ENCODE measurements at places on chromosomes 7 and 10. TPM values are rescaled to one million over a fixed set of nuclear protein-coding genes. Genes with fewer than 3 reads are reported as not detected.

EVX1 gene
- total RNA-seq, result not detected

DNA sequence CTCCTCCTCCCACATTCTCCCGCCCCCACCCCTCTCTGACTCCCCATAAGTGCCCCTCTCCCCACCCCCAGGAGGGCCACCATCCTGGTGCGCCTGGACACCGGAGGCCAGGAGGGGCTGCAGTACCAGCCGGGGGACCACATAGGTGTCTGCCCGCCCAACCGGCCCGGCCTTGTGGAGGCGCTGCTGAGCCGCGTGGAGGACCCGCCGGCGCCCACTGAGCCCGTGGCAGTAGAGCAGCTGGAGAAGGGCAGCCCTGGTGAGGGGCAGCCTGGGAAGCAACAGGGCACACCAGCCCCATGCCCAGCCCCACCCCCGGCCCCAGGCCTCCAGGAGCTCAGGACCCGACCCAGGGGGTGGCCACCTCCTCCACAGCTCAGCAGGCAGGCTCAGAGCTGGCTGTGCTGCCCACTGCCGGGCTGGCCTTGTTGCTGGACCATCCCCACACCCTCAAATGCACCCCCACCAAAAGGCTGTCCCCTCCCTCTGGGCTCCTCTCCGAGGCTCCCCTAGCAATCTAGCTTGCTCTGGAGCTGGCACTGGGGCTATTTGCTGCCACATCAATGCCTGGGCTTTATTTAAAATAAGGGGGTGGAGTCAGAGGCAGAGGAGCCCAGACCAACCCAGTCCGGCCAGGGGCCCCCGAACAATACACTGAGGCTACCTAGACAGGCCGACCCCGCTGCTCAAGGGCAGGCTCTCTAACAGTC lies 14.8 kb downstream of the ATG9B start:
- peaks cover 9% of the 10 kb centered on the region for H3K4me1 ChIP-seq
- H3K4me3 ChIP-seq, result no peak overlapping the region
- no peak for DNase-seq
- H3K36me3 ChIP-seq, result no peaks in the 10 kb centered on the region
- H3K27me3 ChIP-seq, result peaks cover 5% of the 10 kb centered on the region

GRCh38 chr10:44043646-44044375 lies 341.1 kb downstream of the CXCL12 start:
- no peaks in the 10 kb centered on the region for H3K27me3 ChIP-seq
- no peak for DNase-seq
- H3K4me1 ChIP-seq, result no peaks in the 10 kb centered on the region
- H3K36me3 ChIP-seq, result no peaks in the 10 kb centered on the region
- no peak overlapping the region for H3K27ac ChIP-seq

- peaks cover 8% of the 10 kb centered on the region for H3K4me1 ChIP-seq
- no peaks in the 10 kb centered on the region for H3K27me3 ChIP-seq
- no peak overlapping the region for H3K27ac ChIP-seq
- no peaks in the 10 kb centered on the region for H3K36me3 ChIP-seq
- no peak for DNase-seq
- H3K4me3 ChIP-seq, result no peak overlapping the region
Observed at GRCh38 chr7:148723166-148723559, 24.5 kb downstream of the CUL1 start.
